ENCODE measurements at places on chromosomes 5 and 9.
A peak's percentile ranks its signal among the peaks of the same experiment; 100 is the strongest.

DNA sequence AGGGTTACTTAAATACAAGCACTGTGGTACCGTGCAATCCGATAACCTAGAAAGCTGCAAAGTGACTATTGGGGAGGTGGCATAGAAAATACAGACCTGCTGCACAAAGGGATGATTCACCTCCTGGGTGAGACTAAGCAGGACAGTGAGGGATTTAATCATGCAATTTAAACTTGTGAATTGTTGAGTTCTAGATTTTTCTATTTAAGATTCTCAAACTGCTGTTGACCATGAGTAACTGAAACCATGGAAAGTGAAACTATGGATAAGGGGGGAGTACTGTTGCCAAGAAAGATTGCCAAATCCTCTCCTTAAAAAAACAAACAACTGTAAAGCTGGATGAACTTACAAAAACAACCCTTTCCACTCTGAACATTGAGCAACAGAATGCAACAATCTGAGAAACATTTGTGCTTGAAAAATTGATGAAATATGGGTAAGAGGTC is 61.5 kb upstream of the NUDT12 start:
- H3K4me3 ChIP-seq, result no peak overlapping the region
- H3K36me3 ChIP-seq, result no peaks in the 10 kb centered on the region
- no peaks in the 10 kb centered on the region for H3K27me3 ChIP-seq
- no peak overlapping the region for H3K27ac ChIP-seq
- DNase-seq, result no peak

DNA sequence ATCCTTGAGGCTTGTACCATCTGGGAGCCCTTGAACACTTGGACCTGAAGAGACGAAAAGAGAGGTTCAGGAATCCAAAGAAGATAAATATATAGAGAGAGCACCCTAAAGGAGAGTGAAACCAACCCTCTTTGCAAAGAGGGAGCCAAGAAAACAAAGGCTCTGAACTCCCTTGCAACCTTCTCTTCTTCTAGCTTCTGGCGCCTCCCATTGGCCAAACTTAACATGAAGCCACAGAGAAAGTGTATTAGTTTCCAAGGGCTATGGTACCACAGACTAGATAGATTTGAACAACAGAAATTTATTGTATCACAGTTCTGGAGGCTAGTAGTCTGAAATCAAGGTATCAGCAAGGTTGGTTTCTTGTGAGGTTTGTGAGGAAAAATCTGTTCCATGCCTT is 175.1 kb downstream of the HCN1 start:
- no peak overlapping the region for H3K4me3 ChIP-seq
- peak; percentile 49 for DNase-seq
- H3K36me3 ChIP-seq, result no peaks in the 10 kb centered on the region
- no peaks in the 10 kb centered on the region for H3K27me3 ChIP-seq

GRCh38 chr5:109917154-109917546 is 227.4 kb downstream of the MAN2A1 start:
- no peak overlapping the region for H3K27ac ChIP-seq
- H3K4me3 ChIP-seq, result no peak overlapping the region
- no peaks in the 10 kb centered on the region for H3K36me3 ChIP-seq
- no peak for DNase-seq
- H3K4me1 ChIP-seq, result peaks cover 10% of the 10 kb centered on the region

DNA sequence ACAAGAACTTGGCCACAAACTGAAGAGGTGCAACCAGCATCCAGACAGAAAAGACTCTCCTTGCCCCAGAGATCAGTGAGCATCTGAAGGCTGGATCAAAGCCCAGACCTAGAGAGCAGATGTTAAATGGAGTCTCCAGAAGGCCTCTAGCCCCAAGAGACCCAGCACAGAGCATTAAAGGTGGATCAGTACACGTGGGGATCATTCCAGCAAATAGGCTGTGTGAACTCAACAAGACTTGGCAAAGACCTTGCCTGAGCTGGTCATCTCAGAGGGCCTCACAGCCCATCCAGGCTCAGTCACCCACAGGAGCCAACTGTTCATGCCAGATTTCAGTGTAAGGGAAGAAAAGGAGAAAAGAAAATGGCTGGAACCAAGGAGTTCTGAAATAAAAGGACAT is 214.0 kb downstream of the ENC1 start:
- no peak overlapping the region for H3K27ac ChIP-seq
- peaks cover 3% of the 10 kb centered on the region for H3K36me3 ChIP-seq
- no peak for DNase-seq
- H3K27me3 ChIP-seq, result peaks cover 9% of the 10 kb centered on the region

DNA sequence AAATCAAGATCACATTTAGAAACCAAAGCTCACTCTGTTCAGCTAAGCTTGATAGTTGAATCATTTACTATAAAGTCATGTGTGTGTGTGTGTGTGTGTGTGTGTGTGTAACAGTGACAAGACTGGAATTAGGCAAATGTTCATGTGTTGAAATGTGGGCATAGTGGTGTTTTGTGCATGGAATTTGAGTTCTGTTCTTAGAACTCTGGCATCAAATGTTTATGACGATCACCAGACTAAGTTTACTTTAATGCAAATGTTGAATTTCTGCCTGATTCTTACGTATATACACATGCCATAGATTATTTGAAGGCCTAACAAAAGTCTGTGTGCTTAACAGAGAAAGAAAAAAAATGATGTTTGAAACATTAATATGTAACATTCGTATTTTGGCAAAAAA is 72.8 kb upstream of the COL5A1 start:
- DNase-seq, result no peak
- H3K27me3 ChIP-seq, result peaks cover 5% of the 10 kb centered on the region
- no peak overlapping the region for H3K4me3 ChIP-seq
- no peak overlapping the region for H3K27ac ChIP-seq

DNA sequence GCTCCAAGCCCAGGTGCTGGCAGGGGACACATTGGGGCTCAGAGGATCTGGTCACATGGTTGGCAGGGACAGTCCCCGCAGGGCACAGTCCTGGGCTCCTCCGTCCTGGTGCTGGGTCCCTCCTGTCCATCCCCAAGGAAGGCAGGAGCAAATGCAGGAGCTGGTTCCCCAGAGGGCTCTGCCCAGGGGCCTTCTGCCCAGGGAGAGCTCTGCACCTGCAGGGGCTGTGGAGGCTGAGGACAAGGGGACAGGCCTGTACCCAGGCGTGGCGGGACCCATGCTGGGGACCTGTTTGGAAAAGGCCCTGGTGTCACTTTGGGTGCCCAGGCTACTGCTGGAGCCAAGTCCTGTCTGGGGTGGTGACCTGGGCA is 7.2 kb downstream of the SPATA31E1 start:
- H3K36me3 ChIP-seq, result no peaks in the 10 kb centered on the region
- no peak overlapping the region for H3K27ac ChIP-seq
- H3K4me3 ChIP-seq, result no peak overlapping the region

- H3K4me1 ChIP-seq, result peaks cover 5% of the 10 kb centered on the region
- H3K27ac ChIP-seq, result no peak overlapping the region
- DNase-seq, result no peak
- no peaks in the 10 kb centered on the region for H3K36me3 ChIP-seq
- H3K27me3 ChIP-seq, result peaks cover 46% of the 10 kb centered on the region
Measured at GRCh38 chr5:1975898-1976765, 93.4 kb upstream of the IRX4 start.

DNA sequence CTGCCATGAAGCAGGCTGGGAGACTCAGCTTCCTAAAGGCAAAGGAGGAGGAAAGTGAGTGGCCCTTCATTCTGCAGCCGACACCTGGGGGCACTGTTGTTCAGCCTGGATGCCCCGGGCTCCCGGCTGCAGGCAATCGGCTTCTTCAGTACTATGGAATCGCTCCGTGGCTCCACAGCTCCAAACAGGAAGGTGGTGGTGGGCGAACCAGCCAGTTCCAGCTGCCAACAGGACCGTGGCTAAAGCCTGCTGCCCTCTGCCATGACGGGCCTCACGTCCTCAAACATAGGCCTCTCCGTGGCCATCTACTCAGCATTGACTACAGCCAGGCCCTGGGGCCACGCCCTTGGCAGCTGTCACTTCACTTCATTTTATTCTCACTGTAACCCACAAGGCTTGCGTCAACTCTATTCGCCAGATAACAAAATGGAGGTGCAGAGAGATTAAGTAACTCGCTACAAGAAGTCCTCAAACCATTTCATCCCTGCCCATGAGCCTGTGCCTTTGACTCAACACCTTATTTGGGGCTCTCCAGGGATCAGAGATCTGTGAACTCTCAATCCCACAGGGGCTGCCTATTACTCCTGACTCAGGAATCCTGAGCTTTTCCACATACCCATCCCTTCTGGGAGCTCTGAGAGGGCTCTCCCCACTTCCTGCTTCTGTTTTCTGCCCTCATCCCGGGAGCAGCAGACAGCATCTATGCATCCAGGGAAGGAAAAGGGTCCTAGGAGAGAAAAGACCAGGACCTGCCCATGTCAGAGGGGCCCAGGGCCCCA is 38.0 kb downstream of the PAX5 start:
- H3K4me1 ChIP-seq, result peaks cover 21% of the 10 kb centered on the region
- DNase-seq, result peak; percentile 72
- H3K4me3 ChIP-seq, result no peak overlapping the region

DNA sequence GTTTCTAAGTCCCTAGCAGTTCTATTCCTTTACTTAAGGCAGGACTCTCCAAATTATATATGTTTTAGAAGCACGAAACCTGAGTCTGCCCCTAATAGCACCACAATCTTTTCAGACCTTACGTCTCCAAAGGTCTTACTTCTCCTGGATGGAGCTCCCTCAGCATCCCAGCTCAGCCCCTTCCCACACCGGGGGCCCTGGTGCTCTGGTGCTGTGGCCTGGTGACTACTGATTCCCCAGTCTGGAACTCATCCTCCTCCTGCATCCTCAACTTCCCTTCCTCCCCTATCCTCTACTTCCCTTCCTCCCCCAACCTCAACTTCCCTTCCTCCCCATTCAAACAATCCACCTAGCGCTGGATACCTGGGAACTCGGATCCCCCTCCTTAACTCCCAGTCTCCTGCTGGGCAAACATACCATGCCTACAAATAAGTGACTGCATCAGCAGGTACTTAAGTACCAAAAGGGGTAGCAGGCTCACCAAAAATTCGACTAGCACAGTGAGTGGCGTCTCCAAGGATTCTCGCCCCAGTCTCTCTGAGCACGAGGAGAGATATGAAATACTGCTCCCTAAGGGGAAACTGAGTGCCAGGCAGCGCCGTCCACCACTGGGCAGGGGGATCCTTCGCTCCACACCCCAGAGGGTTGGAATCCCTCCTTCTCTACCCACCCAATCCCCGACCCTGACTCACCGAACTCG is 831 bp downstream of the IGFBPL1 start:
- peak overlapping the region; percentile 65 for H3K4me3 ChIP-seq
- no peak for DNase-seq
- H3K4me1 ChIP-seq, result peaks cover 43% of the 10 kb centered on the region
- no peak overlapping the region for H3K27ac ChIP-seq
- no peaks in the 10 kb centered on the region for H3K36me3 ChIP-seq

GRCh38 chr5:75335952-75336614 is 937 bp upstream of the HMGCR start:
- H3K27ac ChIP-seq, result no peak overlapping the region
- no peak overlapping the region for H3K4me3 ChIP-seq
- no peak for DNase-seq
- no peaks in the 10 kb centered on the region for H3K27me3 ChIP-seq

- H3K27ac ChIP-seq, result no peak overlapping the region
- no peaks in the 10 kb centered on the region for H3K4me1 ChIP-seq
- no peaks in the 10 kb centered on the region for H3K36me3 ChIP-seq
- no peaks in the 10 kb centered on the region for H3K27me3 ChIP-seq
- DNase-seq, result no peak
Measured at GRCh38 chr9:73855206-73855605, 641.9 kb upstream of the RORB start.

GRCh38 chr9:83342006-83342405 is 196.2 kb downstream of the FRMD3 start:
- H3K4me3 ChIP-seq, result no peak overlapping the region
- no peak overlapping the region for H3K27ac ChIP-seq

DNA sequence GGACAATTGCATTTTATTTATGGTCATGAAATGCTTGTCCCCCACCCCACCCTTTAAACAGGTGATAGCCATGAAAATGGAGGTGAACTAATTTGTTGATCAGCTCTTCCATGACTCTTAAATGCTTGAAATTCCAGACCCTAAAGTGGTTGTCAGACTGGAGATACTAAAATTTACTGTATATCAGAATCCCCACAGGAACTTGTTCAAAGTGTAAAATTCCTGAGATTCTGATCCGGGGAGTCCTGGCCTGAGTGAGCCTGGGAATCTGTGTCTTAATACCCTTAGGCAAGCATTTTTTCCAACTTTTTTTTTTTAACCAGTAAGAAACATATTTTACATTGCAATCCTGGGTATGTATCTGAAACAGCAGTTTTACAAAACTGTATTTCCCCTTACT is 4.7 kb downstream of the SKP2 start:
- H3K27ac ChIP-seq, result no peak overlapping the region
- H3K27me3 ChIP-seq, result peaks cover 3% of the 10 kb centered on the region
- H3K4me1 ChIP-seq, result peaks cover 54% of the 10 kb centered on the region
- no peak for DNase-seq

DNA sequence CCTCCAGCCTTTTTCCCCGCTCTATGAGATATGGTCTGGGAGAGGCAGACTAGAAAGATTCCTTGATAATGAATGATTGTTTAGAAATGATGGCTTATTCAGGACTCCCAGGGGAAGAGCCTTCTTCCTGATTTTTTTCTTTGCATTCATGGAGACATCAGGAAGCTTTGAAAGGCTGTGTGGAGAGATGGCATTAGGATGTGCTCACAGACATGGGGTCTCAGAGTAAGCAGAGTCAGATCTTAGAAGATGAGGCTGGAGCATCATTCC is 37.1 kb downstream of the PPARGC1B start:
- H3K27ac ChIP-seq, result no peak overlapping the region
- peaks cover 8% of the 10 kb centered on the region for H3K4me1 ChIP-seq
- no peak overlapping the region for H3K4me3 ChIP-seq
- DNase-seq, result no peak
- H3K36me3 ChIP-seq, result peaks cover 9% of the 10 kb centered on the region

DNA sequence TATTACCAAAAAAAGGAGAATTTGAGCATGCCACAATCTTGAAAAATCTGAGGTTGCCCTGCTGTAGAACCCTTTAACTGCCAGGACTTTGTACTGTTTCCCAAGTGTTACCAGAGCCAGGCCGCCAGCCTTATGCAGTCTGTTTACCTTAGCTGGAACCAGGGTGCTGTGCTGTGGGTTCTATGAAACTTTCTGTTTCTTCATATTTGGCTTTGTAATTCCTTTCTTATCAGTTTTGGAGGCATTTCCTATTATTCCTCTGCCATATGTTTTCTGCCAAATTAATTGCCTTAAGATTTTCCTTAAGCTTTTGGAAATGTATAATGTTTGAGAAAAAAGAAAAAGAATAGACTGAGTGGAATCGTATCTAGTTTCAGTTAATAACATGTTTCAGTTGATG is 2.1 kb downstream of the S1PR3 start:
- H3K4me3 ChIP-seq, result peak overlapping the region; percentile 97
- no peak for DNase-seq
- peaks cover 85% of the 10 kb centered on the region for H3K4me1 ChIP-seq
- no peak overlapping the region for H3K27ac ChIP-seq
- peaks cover 21% of the 10 kb centered on the region for H3K36me3 ChIP-seq

DNA sequence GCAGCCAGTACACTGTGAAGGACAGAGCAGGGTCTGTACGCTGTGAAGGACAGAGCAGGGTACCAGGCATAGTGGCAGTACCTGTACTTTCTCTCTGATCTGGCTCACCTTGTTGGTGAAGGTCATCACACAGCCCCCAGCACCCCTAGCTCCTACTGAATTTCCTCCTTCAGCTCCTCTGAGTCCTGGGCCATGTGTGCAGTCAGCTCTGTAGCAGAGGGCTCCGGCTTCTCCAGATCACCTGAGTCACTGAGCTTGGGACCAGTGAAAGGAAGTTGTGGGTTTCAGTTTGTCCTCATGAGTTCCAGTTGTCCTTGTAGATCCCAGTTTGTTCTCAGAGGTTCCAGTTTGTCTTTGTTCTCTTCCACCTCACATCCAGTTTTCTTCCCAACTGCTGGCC is 5.5 kb downstream of the NUDT2 start:
- H3K27me3 ChIP-seq, result peaks cover 2% of the 10 kb centered on the region
- H3K4me1 ChIP-seq, result peaks cover 41% of the 10 kb centered on the region
- no peak overlapping the region for H3K4me3 ChIP-seq
- peaks cover under 1% of the 10 kb centered on the region for H3K36me3 ChIP-seq

All from nephron progenitor cell (in vitro differentiated cells).